ENCODE measurements at places on chromosomes 2 and 18.

DNA sequence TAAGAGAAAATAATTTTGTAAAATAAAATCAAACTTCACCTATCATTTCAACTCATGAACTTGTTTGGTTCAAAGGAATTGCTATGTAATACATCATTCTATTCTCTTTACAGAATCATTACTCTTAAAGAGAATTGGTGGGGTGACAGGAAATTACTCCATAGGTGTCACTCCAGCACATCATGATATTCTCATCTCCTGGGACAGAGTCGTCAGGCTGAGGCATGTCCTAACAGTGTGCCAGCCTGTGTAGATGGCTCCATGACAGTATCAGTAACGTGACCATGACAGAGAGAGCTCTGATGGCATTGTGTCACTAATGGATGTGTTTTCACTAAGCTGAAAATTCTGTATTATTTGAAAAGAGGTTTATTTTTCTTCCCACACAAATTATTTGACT is 13.9 kb downstream of the SPATS2L start:
- no peak for DNase-seq

DNA sequence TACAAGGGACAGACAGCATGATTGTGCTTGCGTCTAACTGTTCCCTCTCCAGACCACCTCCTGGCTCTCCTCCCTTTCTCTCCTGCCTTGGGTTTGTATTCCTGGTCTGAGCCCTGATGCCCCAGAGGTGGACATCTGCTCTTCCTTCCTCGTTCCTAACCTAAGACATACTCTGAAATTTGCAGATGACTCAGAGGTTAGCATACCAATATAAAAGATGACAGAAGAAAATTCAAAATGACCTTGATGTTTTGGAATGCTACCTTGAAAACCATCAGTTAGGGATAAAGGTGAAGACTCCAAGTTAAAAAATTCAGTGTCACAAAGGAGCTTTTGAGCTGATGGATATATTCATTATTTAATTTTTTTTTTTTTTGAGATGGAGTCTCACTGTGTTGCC is 12.9 kb downstream of the SMYD1 start:
- DNase-seq, result no peak

GRCh38 chr2:160062292-160063005 is at the start of gene PLA2R1:
PLA2R1 (minus strand) TSS chr2:160062615; CDS start chr2:160062403, 212 bp downstream.
- no peak for DNase-seq

- DNase-seq, result no peak
Measured at GRCh38 chr18:77481541-77481940, 231.9 kb downstream of the GALR1 start.

DNA sequence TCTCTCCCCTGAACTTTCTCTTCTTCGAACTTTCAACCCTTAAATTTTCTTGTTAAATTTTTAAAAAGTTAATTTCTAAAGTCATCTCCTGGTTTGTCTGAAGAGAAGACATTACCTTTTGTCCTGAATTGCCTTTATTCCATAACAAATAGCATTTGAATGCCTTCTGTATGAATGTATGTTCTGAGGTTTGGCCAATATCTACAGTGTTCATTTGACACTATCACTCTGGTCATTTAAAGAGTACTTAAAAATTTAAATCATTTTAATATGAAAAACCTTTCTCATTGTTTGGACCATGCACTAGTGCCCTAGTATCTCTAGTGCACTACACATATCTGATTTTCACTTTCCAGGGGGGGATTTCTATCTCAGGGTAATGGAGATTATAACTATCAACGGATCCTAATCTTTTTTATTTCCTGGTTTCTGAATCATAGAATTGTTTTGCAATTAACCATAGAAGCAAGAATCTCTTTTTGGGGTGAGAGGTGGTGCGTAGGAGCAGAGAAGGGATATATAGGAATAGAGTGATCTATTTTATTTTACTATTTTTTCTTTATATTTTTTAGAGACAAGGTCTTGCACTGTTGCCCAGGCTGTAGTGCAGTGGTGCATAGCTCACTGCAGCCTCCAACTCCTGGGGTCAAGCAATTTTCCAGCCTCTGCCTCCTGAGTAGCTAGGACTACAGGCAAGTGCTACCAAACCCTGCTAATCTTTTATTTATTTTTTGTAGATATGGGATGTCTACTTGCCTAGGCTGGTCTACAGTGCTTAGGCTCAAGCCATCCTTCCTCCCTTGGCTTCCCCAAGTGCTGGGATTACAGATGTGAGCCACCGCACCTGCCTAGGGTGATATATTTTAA is 25.5 kb downstream of the TANC1 start:
- DNase-seq, result no peak

GRCh38 chr18:77145364-77145901 is 12.8 kb upstream of the MBP start:
- no peak for DNase-seq

GRCh38 chr2:239305222-239305575 is 95.6 kb downstream of the HDAC4 start:
- peak; percentile 10 for DNase-seq

GRCh38 chr2:71669628-71670429 is 216.5 kb downstream of the DYSF start:
- DNase-seq, result no peak

DNA sequence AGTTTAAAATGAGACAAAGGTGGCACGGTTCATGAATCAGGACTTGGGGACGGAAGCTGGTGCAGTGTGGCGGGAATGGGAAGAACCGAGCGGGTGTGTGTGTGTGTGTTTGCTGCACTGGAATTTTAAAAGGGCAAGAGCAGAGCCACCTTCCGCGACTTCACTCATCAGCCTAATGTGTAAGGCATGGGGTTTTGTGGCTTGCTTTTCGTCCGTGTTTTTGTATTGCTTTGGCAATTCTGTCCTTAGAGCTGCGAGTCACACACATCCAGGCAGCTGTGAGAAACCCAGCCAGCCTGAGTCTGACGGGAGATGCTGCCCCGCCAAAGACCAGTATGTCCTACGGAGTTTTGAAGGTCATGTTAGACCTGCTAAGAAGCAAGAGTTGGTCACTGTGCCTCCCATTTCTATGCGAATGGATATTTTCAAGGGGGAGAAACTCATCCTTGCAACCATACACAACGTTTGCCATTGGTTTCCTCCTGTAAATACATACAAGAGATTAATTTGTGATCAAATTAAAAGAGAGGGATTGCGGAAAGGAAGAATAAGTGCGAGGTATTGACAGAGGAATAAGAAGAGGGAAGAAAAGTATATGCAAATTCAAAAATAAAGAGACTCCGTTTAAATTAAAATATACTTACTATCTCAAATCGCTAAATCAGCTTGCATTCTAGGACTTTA is 665 bp upstream of the CACNB4 start:
- DNase-seq, result no peak

DNA sequence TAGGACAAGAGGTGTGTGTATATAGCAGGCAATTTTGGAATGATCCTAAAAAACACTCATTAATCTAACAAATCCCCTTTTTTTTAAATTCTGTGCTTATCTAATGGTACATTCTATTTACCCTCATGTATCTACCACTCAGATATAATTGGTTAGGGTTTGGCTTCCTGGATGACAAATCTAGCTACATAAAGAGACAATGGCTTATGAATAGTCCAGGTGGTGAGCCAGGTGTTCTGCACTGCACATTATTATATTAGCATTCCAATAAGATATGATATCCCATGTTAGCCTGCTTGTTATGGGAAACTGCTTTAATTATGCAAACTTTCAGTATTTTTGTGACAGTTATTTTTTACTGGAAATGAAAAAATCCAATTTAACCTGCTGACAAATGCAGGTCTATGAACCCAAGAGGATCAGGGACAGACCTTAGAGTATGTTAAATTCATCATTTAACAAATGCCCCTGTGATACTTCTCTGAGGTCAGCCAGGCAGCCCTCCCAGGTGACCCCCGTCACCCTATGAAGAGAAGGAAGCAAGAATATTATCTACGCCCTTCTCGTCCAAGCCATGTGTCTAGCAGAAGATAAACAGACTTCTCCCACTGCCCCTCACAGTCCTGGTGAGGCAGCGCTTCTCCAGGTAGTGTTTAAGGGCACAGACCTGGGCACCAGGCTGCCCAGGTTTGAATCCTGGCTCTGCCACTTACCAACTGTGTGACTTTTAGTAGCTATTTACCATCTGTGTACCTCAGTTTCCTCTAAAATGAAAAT is 83.0 kb downstream of the ADD2 start:
- no peak for DNase-seq

DNA sequence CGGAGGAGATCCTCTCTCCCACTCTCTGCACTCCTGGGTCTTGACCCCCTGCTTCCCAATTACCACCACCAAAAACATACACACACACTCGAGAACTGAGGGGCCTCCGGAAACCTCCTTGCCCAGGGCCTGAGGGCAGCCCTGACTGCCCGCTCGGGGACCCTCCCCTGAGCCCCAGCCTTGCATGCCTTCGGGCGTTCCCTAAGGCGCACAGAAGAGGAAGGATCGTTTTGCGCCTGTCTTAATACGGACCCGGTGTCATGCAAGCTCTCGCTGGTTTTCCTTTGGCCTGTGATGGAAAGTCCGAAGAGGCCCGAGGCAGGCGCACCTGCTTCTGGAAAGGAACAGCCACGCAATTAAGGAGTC is 19.8 kb downstream of the POU3F3 start:
- no peak for DNase-seq

- no peak for DNase-seq
Measured at GRCh38 chr2:198287706-198288105, 483.3 kb downstream of the PLCL1 start.

GRCh38 chr2:40428439-40428838 is 23.5 kb downstream of the SLC8A1 start:
- DNase-seq, result no peak

- no peak for DNase-seq
Measured at GRCh38 chr2:173058097-173058496, 17.5 kb upstream of the MAP3K20 start.

DNA sequence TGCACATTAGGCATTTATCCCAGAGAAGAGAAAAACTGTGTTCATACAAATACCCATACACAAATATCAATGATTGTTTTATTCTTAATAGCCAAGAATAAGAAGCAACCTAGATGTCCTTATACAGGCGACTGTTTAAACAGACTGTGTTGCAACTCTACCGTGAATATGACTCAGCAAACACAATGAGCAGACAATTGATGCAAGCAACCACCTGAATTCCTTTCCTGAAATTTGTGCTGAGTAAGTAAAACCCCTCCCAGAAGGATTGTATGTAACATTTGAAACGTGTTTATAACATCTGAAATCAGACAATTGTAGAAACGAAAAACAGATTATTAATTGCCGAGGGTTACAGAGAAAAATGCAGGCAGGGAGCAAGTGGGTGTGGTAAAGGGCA is 621.9 kb upstream of the SOX11 start:
- DNase-seq, result no peak

- DNase-seq, result no peak
Measured at GRCh38 chr2:199870581-199870980, 19.6 kb upstream of the FTCDNL1 start.

DNA sequence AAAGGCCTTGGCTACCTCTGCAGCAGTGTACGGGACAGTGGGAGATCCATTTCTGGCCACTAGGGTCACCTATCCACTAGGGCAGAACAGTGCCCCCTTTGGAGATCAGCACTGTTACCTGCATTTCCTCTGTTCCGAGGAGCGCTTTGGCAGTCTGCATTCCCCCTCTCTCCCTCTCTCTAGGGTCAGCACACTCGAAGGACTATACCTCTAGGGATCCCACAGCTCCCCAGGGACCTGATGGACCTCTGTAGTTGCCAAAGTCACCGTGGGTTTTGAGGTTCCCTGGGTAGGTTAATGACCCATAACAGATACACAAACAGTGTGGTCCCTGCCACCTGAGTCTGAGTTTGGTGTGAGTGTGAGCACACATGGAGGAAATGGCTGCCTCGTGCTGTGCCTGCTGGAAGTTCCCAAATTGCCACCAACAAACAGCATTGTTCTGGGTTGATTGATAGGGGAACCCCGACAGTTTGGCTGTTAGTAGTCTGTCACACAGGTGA is 99.8 kb upstream of the VWC2L start:
- DNase-seq, result no peak

DNA sequence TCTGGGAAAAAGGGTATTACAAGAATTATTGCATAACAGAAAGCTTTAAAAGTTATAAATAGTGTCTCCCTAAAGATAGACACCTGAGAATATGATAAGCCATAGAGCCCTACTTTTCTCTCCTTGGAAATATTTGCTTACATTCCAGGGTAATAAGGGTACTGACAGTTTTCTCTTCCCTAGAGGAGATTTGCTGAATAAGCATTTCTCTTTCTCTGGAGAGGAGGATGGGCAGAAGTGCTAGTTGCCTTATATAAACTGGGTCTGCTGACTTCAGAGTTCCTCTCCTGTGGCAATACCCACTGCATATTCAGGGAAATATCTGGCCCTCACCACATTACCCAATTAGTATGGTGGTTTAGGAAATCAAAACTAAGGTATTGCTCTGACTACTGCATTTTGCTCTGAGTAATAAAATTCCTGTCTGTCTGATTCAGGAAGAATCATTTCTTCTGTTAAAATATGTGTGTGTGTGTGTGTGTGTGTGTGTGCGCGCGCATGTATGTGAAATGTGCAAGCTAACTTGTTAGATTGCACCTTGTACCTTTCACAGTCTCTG is 1391.3 kb downstream of the DSC3 start:
- no peak for DNase-seq

- DNase-seq, result no peak
Measured at GRCh38 chr2:222897898-222898297, 37.1 kb downstream of the ACSL3 start.

DNA sequence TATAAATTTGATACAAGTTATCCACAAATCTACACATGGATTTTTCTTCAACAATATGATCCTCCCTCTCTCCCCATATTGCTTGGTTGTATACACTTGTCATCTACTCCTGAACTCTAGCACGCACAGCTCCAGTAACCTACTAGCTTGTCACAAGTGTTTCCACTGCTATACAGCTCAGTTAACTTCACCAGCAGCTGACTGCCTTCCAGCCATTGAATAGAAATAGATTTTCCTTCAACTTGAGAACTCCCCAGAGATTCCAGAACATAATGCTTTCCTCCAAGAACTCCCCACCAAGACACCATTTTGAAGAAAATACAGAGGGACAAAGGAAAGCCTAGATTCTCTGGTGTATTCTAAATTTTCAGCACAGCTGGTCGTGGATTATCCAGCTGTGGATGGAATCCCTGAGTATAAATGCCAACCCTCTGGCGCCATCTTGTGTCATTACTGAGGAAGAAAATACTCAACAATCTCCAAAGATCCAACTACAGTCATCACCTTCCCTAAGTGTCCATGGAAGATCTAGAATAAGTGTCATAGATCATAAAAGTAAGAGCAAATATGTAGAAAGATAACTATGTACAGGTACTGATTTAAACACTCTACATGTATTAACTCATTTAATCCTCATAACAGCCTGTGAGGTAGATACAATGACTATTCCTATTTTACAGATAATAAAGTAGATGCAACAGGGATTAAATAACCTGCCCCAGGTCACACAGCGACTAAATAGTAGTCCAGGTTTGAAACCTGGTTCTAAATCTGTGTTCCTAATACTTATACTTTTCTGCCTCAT is 156.7 kb downstream of the ARHGAP28 start:
- no peak for DNase-seq

GRCh38 chr18:67337696-67338095 is 178.8 kb downstream of the DSEL start:
- DNase-seq, result no peak

DNA sequence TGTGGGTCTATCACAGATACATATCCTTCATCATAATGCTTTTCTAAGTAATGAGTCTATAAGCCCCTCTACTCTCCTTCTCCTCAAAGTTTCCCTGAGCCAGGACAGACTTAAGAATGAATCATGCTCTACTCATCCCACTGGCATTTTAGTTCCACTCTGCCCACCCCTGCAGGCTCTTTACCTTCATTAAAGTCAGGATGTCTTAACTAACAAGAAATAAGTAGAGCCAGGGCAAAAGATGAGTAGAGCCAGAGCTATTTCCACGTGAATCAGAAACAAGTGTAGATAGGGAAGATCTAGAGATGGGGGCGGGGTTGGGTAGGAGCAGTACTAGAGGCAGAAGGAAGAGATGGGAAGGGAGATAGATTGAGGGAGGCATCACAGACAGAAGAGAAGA is 790.5 kb downstream of the RNF144A start:
- no peak for DNase-seq

All from activated T-cell treated with anti-CD3 and anti-CD28 coated beads, Interleukin-2, amount 50 U/mL, for 1 hour (primary cell).